ENCODE measurements at places on chromosomes 3 and 15.

- DNase-seq = no peak
Observed at GRCh38 chr3:141532609-141533008, 45.8 kb downstream of the RASA2 start.

- no peak for DNase-seq
Observed at GRCh38 chr15:85326291-85326690, 54.1 kb upstream of the AKAP13 start.

- no peak for DNase-seq
Observed at GRCh38 chr3:89278302-89279025, 171.0 kb downstream of the EPHA3 start.

DNA sequence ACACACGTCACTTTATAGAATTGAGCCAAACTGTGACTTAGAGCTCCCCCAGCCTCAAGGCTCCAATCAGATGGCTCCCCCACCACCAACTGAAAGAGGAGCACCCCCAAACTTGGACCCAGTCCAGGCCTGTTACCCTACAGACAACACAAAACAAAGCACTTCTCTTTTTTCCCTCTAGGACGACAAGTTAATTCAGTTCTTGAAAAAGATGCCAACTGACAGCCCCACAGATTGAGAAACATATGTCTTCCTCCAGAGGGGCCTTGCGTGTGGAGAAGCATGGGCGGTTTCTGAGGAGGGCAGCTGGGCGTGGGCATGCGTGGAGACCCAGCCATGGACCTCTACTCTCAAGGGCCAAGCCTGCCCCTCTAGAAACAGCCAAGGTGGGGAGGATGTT lies 229.5 kb downstream of the SHQ1 start:
- no peak for DNase-seq

GRCh38 chr3:77169823-77170222 lies 129.9 kb downstream of the ROBO2 start:
- DNase-seq = no peak

DNA sequence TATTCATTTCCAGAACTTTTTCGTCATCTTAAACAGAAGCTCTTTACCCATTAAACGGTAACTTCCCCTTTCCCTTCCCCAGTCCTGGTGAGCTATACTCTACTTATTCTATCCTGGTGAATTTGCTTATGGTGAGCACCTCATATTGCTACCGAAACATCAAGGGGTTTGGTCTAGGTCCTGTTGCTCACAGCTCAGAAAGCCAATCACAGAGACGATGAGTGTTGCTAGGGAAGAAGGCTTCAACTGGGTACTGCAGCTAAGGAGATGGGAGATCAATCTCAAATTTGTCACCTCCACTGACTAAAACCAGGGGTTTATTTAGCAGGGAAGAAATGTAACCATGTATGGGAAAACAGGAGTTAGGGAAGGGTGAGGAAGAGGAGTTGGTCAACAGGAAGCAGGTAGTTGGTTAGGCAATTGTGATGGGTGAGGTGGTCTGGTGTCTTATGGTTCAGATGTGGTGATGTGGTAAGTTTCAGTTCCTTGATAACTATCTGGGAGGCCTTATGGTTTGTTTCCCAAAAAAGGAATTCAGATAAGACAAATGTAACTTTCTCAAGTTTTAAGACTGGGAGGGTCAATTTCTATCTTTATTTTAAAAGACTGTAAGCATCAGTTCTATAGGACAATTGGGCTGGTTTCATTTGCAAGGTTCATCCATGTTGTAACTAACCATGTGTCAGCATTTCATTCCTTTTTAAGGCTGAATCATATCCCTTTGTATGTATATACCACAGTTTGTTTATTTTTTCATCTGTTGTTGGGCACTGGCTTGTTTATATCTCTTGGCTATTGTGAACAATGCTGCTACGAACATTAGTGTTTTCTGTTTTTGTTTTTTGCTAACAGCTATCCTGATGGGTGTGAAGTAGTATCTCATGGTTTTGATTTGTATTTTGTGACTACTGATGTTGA lies 24.3 kb downstream of the ARHGAP11B start:
- DNase-seq = no peak

DNA sequence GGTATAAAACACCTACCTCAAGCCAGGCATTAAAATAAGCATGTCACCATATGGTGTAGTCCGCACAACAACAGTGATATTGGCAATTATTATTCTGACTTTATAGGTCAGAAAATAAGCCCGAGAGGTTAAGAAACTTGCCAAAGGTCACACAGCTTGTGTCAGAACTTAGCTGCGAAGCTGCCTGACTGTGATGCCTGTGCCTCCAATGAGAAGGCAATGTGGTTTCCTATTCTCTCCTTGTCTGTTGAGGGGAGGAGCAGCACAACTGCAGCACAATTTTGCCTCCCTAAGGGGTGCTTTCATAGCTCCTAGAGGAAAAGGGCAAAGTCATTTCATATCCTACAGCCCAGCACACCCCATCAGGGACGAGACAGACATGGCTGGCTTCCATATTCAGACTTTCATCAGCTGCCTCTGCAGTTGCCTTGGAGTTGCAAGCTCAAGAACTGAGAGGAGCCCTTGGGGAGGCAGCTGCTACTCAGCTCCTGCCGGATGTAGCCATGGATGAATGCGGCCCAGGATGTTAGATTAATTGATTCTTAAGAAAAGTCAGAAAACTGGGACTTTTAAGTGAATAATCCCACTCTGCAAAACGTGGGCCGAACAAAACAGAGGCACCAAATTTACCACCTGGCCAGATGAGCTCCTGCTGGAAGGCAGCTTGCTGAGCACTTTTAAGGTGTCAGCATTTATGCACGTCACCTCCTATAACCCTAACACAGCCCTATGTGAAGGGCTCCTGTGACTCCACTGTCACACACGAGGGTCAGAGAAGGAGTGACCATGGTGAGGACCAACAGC lies 38.5 kb downstream of the MYO5C start:
- DNase-seq = no peak

- DNase-seq = no peak
Observed at GRCh38 chr15:58731756-58732535, 17.6 kb downstream of the ADAM10 start.

DNA sequence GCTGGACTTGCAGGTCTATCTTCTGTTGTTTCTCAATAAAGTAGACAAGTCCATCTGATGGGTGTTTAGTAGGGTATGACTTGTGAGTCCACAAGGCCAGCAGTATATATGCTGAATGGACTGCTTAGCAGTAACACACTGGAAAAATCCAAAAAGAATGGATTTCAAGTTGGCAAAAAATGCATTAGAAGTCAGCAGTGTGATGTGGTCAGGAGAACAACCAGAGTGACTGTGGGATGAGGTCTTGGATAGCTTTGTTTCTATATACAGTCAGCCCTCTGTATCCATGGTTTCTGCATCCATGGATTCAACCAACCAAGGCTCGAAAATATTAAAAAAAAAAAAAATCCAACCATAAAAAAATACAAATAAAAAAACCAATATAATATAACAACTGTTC lies 55.8 kb downstream of the LPP start:
- no peak for DNase-seq

- DNase-seq = no peak
Observed at GRCh38 chr3:126364731-126365301, 7.6 kb upstream of the KLF15 start.

DNA sequence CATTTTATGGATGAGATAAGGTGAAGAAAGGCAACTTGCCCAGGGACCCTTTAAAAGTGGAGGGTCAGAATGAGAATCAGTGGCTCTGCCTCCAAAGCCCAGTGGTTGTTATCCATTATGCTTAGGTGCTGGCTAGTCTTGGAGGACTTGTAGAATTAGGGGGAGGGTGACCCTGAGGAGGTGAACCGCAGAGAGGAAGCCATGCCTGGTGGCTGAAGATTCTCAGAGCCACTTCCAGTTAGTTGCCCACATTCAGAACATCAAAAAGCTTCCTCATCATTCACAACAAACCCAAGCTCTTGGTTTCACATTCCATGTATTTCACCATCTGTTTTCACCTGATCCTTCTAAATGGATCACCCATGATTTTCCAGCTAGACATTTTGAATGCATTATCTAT lies 11.2 kb downstream of the EBLN2 start:
- DNase-seq = no peak

- no peak for DNase-seq
Observed at GRCh38 chr3:43692971-43693370, 2.2 kb downstream of the ABHD5 start.

- DNase-seq = no peak
Observed at GRCh38 chr3:109081746-109082510, 36.0 kb downstream of the MORC1 start.

- no peak for DNase-seq
Observed at GRCh38 chr3:152780553-152780952, 54.4 kb upstream of the P2RY1 start.

Measured in NCI-H510A (cell line).